NCI-H460 (cell line): ENCODE measurements at places on chromosomes 3 and 15. TPM values are rescaled to one million over a fixed set of nuclear protein-coding genes. Genes with fewer than 3 reads are reported as not detected.
A peak's percentile ranks its signal among the peaks of the same experiment; 100 is the strongest.

DNA sequence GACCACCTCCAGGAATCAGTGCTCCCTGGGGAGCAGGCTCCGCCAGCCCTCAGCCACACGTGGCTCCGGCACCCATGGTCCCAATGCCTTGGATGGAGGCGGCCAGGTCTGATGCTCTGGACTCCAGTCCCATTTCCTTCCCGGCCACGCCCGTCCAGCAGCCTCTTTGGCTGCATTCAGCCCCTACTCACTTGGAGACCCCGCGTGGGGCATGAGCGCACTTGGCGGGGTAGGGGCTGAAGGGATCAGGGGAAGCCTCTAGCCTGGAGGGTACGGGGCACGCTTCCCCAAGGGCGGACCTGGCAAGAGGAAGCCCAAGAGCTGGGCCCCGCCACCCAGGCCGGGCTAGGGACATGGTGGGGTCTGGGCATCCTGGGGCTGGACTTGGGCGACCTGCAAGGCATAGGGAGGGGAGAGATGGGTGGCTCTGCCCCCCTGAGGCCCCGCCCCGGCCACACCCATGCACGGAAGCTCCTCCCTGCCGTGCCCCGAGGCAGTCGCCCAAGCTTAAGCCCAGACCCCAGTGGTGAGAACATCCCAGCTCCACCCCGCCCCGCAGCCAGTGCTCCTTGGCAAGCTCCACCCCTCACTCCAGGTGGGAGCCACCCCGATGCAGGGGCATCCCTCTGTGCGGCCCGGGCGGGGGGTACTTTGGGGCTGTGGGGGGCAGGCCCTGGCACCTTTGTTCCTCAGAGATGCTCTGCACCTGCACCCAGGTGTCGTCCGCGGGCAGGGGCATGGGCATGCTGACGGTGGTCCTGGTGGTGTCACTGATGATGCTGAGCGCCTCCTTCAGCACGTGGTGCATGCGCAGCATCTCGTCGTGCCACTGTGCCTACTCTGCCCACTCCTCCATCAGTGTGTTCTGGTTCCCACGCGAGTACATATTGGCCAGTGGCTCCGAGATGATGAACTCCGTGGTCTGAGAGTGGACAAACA is 163.5 kb downstream of the GOLGA6L4 start:
- DNase-seq: no peak

DNA sequence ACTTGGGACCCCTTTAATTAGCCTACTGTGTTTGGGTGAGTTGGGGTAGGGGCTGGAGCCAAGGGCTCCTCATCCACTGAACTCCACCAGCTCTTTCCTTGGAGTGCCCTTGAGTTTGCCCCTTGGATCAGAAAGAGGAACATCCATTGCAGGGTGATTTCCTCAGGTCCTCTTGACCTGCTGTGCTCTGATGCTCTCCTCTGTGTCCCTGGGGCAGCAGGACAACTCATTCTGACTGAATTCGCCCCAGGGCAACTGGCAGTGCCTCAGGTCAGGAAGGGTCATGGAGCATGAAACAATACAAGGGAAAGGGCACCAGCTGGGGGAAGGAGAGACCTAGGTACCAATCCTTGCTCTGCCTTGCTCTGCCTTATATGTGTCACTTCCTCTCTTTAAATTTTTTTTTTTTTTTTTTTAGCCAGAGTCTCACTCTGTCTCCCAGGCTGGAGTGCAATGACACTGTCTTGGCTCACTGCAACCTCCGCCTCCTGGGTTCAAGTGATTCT is 47.8 kb downstream of the BSN start:
- DNase-seq: no peak

DNA sequence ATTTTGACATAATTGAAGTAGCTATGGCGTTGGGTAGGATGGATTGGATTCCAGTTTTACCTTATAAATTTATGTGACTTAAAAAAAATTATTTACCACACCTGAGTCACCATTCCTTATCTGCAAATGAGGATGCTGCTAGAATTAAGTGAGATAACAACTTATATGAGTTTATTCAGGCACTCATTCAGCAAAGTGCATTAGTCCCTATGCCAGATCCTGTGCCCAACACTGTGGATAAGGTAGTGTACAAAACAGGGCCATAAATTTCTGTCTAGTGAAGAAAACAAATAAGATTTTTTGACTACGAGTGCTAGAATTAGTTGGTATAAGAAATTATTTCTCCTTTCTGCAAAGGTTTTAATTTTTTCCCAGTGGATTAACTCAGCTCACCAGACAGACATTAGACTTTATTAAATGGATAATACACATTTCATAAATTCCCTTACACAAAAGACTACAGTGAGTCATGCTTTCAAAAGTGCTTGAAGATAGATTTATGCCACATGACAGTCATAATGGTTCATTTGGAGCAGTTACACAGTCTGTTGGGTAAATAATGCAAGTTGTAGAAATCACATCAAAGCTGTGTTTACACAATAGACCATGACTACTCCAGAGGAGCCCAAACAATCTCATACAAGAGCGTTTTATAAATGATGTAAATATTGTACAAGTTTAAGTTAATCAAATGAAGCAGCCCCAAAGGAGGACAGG is 129.9 kb upstream of the TGFBR2 start:
- DNase-seq: peak; percentile 2

ARPP21 gene
- total RNA-seq: 0.12 TPM in 1 of 2 replicates, not detected in the other

DNA sequence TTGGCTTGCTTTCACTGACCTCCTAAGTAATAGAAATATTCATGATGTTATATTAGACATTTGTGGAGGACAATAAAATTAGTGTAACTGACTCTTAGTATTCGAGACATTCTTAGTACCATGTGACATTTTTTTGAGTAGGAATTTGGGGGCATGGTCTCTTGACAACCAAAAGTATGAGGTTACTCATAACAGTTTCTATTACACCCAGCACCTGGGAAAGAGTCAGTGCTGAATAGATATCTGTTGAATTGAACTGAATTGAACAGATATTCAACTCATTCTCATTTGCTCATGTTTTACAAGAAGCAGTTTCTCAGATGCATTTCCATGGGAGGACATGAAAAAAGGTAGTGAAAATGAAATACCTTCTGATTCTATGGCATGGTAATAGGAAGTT is 84.4 kb downstream of the CMSS1 start:
- no peak for DNase-seq

DNA sequence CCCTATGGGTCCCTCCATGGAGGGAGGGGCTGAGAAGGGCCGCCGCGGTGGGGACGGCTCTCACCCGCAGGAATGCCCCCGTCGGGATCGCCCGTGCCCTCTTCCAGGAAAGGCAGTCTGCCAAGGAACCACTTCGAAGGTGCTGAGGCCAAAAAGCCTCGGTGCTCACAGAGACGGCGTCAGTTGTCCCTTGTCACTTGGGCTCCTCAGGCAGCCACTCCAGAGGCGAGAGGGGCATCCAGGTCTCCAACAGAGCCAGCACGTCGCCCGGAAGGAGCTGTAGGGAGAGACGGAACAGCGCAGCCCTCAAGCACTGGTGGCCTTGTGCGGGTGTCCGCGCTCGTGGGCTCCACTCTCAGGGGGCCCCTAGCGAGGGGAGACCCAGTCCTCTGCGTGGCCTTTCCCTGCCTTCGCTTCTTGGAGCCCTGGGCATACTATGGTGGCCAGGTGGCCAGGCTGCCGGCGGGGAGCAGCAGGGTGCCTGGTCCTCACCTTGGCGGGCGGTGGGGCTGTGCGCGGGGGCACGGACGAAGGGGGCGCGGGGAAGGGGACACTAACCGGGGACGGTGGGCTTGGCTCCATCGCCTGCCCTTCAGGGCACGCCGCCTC is 994 bp downstream of the MESP1 start:
- no peak for DNase-seq
